Stimulated activated CD8-positive, alpha-beta memory T cell treated with anti-CD3 and anti-CD28 coated beads, Interleukin-15, amount 100 ng/mL, for 48 hours (primary cell): ENCODE measurements at places on chromosomes 12 and 14.

GRCh38 chr12:42593874-42594273 is 4.3 kb upstream of the PRICKLE1 start:
- DNase-seq = no peak

DNA sequence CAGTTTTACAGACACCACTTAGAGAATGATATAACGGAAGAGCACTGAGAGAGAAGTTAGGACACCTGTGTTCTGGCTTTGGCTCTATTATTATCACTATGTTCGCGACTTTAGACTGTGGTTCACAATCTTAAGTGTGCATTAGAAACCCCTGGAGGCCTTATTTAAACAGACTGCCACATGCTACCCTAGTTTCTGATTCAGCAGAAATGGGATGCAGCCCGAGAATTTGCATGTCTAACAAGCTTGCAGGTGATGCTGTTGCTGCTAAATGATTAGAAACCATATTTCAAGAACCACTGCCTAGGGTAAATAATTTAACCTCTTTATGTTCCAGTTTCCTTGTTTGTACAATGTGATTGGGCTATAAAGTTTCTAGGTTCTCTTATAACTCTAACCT is 3.6 kb upstream of the RAD51AP1 start:
- no peak for DNase-seq

DNA sequence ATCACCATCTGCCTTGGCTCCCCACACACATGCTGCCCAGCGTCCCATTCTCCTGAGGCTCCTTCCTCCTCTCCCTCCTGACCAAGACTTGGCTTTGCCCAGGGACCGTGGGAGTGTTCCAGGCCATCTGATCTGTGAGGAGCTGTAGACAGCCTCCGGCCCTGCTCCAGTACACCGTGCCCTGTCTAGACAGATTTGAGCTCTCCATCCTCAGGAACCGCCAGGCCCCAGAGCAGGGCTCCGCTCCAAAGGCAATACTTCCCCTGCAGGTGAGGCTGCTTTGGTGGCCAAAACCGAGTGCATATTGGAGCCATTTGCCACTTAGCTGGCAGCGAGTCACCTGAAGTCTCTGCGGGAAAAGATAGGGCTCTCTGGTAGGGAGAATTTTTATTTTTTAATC is 147.4 kb downstream of the ANO2 start:
- no peak for DNase-seq

DNA sequence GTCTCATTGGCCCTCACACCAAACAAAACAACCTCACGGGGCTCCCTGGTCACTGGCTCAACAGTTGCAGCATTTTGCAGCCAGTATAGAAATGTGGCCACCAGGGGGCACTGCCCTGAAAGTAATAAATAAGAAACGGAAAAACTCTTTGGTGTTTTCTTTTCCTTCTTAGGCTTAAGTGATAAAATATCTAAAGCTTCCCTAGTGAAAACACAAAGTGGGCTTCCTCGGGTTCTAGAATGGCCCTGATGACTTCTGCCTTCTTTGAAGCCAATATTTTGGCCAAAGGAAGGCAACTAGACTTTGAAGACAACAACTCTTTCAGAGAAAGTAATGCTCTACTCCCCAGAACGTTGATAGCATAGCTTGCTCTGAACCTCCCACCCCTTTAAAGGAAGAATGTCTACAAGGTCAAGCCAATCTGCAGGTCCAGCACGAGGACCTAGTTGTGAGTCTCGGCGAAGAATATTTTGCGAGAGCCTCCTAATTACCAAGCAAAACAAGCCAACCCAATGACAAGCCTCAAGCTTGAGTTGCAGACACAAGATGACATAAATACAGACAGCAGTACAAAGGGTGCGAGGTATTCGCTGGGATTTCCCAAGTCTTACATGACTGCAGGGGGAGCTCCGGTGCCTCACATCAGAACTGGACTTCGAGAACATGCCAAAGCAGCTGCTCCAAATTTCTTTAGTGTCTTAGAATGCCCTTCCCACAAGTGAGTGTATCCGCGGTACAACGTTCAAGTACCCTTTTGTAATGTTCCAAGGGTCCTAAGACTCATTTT is 2.6 kb downstream of the ITPK1 start:
- peak; percentile 45 for DNase-seq

DNA sequence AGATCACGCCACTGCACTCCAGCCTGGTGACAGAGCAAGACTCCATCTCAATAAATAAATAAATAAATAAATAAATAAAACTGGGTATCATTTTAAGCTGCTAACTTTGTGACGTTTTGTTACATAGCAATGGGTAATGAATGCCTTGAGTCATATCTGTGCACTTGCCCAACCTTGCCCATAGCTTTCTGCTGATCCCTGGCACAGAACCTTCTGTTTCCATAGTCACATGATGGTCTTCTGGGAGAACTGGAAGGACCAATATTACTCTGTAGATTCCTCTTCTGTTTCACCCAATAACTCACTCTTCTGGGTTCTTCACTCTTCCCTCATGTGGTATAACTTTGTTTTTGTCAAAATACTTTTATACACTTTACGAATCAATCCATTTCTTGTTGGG is 140.8 kb downstream of the SCARB1 start:
- DNase-seq = no peak

- no peak for DNase-seq
These were observed 700.2 kb downstream of the DIO2 start for GRCh38 chr14:79511146-79511545.

DNA sequence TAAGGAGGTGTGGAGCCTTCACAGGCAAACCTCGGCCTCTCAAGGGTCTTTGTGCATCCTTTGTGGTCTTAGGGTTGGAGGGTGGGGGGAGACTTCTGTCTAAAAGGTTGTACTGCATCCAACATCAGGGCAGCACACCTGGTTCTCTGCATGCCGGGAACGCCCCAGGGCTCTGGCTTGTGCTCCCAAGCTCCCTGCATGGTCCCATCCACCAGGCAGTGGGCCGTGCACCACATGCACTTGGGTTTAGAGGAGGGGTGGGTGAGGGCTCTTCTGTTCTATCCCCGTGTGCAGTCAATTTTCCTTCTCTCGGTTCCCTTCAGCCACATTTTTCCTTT is 86.1 kb downstream of the CPSF2 start:
- no peak for DNase-seq

- DNase-seq = no peak
These were observed 68.6 kb downstream of the TAOK3 start for GRCh38 chr12:118304093-118304492.

- DNase-seq = no peak
These were observed 636 bp downstream of the GOLGA3 start for GRCh38 chr12:132827763-132828703.

DNA sequence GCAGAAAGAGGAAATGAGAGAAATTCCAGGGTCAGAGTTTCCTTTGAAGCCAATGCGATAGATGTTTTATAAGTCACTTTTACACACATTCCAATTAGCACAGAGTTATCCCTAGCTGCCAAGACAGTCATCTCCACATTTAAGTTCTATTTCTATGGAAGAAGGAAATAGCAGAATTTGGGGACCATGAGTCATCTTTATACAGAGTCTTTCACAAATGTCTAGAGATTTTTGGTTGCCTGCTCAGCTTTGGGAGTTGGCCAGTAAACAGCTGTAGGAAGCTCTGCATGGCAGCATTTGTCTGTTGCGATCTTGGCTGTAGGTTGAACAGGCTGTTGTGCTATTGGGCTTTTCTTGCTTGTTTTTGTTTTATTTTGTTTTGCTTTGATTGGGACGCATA is 884.3 kb downstream of the GALC start:
- DNase-seq = no peak

DNA sequence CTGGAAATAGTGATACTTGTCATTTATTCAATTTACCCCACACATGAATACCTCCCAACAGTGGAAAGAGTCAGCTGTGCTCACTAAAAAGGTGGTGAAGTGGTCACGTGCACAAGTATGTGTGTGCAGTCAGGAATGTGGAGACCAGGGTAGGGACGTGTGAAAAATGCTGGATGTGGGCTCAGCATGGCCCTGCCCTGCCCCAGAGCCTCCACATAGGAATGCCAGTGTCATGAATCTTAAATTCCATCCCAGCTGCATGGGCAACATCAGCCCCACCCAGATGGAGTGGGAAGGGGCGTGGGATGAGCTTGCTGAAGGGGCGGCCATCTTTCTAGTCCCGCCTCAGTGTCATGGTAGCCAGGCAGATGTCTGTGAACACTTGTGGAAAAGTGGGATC is 87.7 kb downstream of the C12orf75 start:
- no peak for DNase-seq

- no peak for DNase-seq
These were observed 8.0 kb downstream of the CACNB3 start for GRCh38 chr12:48826209-48826855.

- DNase-seq = no peak
These were observed 153.9 kb upstream of the AVPR1A start for GRCh38 chr12:63304887-63305316.

GRCh38 chr14:74619672-74620131 is 7.7 kb upstream of the LTBP2 start:
- no peak for DNase-seq

DNA sequence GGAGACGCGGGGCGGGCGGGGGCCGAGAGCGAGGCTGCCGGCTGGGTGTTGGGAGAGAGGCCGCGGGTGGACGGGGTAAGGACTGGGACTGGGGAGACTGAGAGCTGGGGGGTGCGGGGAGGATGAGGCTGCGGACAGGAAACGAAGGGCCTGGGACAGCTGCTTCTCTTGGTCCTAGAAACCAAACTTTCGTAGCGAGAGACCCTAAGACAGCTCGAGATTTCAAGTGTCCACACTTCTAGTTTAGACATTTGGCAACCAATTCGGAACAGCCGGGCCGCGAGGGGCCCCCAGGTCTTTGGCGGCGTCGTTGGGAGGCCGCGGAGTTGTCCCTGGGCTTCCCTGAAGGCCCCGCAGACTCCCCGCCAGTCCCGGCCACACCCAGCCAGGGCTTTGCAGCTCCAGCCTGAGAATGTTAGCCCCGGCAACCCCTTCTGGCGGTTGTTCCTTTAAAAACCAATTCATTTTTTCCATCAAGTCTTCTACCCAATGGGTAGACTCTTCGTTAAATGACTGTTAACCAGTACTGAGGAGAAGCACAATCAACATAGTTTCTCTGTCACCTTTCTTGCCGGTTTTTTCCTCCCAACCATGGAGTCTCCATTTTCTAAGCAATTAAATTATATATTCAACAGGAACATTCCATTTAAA is 11.5 kb downstream of the NKX2-1 start:
- no peak for DNase-seq

DNA sequence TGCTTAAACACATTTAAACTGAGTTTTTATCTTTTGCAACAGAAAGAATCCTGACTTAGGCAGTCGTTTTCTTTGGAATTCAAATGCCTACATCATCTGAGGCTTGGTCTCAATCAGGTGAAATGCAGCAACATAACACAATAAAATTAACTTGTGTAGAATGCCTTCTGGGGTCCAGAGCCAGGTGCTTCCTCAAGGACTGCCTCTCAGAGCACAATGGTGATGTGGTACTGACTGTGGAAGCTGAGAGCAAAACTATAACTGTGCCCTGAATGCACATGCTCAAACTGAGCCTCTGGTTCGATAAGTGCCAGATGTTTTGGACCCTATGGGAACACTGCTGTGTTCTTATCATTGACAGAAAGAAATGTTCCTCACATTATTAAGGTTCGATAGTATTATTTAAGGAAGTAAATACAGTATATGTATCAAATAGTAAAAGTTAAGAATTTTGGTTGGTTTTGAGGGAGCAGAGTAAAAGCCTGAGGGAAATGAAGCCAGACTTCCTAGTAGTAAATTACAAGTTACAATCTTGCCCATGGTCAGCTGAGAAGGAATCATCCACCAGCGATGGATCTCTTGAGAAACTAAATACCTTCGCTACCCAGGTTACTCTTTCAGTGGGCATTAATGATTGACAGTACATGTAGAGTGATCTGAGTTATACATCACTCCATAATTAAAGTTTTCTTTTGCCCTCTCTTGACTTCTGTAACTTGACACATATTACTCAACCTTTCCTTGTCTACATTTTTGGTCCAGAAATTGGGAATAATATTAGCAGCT is 122.9 kb upstream of the ATP2B1 start:
- no peak for DNase-seq

GRCh38 chr14:31297701-31298344 is 90.2 kb upstream of the HECTD1 start:
- no peak for DNase-seq

- DNase-seq = no peak
These were observed 4.8 kb upstream of the LMNTD1 start for GRCh38 chr12:25557830-25558436.

GRCh38 chr14:97771340-97772045 is 974.3 kb downstream of the VRK1 start:
- no peak for DNase-seq

DNA sequence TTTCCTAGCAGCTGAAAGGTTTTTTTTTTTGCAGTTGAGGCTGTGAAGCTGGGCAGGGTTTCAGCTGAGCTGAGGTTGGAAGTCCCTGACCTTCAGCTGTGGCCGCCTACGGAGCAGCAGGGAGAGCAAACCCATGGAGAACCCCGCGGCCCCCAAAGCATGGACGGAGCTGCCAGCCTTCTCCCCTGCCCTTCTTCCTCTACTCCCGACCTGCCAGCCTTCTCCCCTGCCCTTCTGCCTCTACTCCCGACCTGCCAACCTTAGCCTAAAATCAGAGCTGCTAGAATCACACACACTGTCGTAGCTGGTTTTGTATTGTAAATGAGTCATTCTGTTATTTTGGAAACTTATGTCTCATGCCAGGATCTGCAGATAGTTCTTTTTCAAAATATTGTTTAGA is 74.6 kb downstream of the PPP2R5C start:
- DNase-seq = no peak

DNA sequence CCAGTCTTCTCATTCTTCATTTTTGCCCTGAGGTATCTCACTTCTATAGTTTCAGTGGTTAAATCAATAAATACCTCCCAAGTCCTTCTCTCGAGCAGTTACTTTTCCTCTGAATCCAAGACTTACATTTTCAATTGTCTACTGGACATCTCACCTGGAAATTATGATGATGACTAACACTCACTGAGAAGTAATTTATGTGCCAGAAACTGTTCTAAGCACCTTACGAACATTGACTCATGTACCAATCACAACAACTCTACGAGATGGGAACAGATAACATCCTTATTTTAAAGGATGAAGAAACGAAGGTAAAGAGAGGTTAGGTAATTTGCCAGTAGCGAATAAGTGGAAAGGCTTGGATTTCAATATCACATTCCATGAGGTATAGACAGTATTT is 94.1 kb downstream of the EML5 start:
- DNase-seq = no peak

- no peak for DNase-seq
These were observed 27.9 kb downstream of the WNT5B start for GRCh38 chr12:1656902-1657301.

- no peak for DNase-seq
These were observed 117.3 kb downstream of the CPNE8 start for GRCh38 chr12:38788106-38788505.
